ENCODE measurements at places on chromosomes 5 and 9.

DNA sequence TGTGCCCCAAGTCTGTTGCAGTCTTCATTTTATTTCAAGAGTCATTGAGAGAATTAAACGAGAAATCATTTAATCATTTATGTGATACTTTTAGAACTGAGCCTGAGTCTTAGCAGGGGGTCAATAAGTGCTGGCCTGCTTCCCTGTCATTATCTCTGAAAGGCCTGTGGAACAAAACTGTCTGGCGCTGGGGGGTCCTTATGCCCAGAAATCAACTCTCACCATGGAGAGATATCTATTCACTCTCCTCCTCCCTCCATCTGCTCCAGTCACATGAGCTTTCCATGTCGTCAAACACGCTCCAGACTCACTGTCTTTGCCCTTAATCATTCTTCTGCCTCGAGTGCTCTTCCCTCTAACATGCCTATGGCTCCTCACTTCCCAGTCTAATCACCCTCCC lies 136.8 kb downstream of the ESM1 start:
- DNase-seq = no peak

GRCh38 chr9:34647651-34648050 lies 1.2 kb downstream of the GALT start:
- DNase-seq = no peak

DNA sequence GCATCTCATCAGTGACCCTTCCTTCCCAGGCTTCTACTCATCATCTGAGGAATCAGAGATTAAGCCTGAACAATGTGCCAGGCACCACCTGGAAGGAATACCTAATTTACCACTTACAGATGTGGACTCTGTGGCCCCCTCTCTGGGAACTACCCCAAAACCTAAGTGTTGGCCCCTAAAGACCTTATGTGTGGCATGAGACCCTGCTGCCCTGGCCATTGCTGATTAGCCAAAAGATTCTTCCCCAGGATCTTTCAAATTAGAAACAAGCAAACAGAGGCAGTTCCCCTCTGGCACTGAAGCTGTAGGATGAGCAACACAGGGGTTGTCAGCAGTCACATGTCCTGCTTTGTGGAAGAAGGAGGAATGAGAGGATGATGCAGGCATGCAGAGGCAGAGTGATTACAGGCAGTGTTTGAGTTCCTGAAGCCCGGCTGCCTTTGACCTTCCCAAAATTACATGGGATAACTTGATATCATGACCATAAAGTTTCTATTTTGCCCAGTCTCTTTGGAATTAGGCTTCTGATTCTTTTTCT lies 10.6 kb downstream of the SPINK4 start:
- DNase-seq = peak; percentile 55

GRCh38 chr5:136722581-136722980 lies 357.2 kb upstream of the TRPC7 start:
- DNase-seq = no peak

DNA sequence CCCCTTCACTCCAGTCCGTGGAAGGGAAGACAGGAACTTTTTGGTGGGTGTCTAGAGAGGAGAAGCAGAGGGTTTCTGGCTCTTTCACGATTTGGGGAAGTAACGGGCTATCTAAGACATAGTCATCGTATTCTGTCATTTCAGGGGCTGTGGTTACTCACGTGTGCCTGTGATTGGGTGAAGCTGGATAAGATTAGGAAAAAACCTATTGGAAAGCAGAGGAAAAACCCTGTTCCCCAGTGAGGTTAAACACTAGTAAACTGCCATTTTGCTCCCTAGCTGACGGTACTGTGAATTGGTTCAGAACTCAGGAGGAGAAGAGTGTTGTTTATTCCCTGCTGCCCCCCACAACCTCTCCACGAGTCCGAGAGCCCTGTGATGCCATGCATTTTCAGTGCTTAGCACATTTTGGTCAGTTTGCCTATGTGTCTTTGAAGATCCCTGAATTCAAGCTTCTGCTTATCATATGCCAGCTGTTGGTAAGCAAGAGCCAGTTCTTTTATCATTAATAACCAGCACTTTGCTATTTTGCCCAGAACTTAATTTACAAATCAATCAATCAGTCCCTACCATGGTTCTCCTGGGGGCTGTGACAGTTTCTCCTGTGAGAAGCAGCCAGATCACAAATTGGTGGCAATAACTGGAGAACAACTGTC lies 45.1 kb upstream of the ROR2 start:
- DNase-seq = no peak

DNA sequence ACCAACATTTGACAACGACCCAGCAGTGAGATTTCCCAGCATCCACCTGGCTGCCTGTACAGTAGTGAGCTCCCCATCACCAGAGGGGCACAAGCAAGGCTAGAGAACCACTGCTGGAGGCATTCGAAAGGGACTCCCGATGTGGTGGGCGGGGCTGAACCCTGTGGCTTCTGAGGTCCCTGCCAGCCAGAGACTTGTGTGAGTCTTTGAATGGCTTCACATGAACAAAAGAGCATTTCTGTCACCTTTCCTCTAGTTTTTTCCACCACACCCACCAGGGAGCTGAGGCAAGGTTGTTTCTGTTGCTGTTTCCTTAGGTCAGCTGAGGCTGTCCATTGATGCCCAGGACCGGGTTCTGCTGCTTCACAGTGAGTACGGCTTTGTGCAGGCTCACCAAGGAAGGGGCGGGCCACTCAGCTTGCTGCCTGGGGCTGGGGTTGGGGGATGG lies 15.7 kb downstream of the RGS3 start:
- DNase-seq = no peak

DNA sequence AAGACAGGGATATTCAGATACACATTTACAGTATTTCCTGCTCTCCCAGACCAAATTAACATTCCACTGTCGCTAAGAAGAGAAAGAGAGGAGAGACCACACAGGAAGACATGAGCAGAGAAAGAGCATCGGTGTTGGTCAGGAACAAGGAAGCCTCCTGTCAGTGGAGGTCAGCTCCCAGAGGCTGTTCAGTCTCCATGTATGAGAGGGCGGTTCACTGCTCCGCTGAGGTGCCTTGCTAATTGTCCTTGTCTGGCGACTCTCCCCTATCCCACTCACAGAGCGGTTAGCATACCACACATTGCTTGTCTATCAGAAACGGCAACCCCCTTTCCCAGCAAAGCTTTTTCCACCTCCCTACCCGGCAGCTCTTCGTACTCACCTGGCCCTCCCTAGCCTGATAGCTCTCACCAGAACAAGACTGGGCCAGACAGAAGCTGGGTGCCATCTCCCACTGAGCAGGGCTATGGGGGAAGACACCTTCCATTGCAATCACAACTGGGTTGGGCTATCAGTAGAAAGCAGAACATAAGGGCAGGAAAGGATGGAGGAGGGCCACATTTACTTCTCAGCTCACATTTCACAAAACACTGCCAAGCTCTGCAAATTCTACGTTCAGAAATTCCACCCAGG lies 58.6 kb upstream of the LMNB1 start:
- no peak for DNase-seq

DNA sequence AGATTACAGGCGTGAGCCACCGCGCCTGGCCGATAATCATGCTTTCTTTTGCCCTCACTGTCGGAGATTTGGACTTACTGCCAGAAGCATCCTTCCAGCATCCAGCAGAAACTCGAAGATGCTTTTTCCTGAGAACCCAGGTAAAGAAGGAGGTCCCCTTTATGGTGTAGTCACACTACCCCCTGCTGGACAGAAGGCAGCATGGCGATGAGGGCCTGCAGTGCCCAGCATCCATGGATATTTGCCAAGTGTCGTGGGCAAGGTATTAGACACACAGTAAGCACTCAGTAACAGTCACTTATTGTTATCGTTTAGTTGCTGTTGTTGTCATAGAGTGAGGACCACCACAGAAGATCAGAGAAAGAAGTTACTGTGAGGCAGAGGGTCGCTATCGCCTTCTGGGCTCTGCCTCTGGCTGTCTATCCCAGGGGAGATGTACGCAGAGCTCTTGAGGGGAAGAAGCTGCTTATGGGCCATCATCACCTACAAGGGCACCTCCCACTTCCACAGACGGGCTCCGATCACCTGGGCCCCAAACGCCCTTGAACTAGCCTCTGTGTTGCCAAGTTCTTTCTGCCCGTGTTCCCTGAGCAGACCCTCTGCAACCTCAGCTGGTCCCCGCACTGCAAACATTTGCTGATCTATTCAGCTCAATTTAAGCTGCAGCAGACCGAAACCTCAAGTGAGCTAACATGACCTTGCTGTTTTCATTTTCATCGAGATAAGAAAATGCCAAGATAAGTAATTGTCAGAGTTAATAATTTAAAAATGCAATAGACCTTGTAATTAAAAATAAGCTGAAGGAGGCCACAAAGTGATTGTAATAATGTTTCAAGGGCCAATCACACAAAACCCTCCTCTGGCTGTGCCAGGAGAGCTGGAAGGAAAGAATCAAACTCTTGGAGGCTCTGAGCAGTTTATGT lies 23.9 kb downstream of the C5orf15 start:
- DNase-seq = peak; percentile 33

DNA sequence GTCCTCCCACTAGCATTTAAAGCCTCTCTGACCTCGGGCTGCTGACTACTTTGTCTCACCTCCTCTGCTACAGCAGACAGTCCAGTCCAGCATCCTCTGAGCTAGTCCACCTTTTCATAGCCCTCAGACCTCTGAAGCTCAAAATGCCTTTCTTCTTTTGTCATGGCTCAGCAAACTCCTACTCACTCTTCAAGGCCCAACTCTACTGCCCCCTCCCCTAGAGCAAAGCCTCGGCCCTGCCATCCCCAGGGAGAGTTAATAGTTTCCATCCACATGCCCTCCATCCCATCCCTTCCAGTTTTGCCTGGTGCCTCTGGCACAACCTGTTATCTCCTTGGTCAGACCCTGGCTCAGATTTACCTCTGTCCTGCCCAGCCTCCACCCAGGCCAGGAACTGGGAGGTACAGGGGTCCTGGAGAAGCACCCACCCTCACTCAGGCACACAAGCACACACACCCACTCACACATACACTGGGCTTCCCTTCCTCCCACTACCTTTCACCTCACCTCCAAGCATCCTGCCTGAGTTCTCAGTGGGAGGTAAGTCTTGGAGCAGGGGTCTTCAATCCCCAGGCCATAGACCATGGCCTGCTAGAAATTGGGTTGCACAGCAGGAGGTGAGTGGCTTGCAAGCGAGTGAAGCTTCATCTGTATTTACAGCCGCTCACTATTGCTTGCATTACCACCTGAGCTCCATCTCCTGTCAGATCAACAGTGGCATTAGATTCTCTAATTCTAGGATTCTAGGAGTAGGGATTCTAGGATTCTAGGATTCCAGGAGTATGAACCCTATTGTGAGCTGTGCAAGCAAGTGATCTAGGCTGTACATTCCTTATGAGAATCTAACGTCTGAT lies 18.1 kb downstream of the PDLIM4 start:
- no peak for DNase-seq

GRCh38 chr9:122456123-122456522 lies 21.6 kb downstream of the OR1J1 start:
- no peak for DNase-seq

GRCh38 chr5:63553073-63553472 lies 409.2 kb downstream of the HTR1A start:
- no peak for DNase-seq

GRCh38 chr5:89081360-89081759 lies 198.4 kb upstream of the MEF2C start:
- no peak for DNase-seq

DNA sequence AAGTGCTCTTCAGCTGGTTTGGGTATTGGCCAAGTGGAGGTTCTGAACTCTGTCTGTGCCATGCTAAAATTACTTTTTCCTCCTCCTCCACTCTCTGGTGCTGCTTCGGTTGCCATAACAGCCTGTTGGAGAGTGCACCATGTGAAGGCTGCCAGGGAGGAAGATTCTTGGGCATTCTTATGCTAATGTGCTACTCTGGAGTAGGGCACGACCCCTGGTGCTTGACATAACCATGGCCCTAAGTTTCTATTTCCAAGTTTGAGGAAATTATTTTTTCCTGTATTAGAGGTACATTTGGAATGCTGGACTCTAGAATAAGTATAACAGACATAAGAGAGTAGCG lies 111.6 kb downstream of the ARHGAP26 start:
- peak; percentile 6 for DNase-seq

DNA sequence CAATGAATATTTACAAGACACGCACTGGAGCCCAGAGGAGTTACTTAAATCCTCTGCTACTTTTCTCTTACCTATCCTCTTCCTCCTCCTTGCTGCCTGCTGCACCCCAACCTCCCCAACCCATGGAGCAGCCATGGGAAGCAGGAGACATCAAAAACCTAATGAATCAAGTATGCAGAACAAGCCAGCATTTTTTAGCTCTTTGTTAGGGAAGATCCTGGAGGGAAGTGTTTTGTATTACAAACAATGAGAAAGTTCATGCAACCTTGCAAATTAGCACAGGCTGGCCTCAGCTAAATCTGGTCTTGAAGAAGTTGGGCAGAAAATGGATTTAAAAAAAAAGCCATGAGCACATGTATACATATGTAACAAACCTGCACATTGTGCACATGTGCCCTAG lies 498.8 kb downstream of the KIF4B start:
- no peak for DNase-seq

- DNase-seq = peak; percentile 66
Observed at GRCh38 chr5:10329820-10330481, 22.2 kb upstream of the CMBL start.

DNA sequence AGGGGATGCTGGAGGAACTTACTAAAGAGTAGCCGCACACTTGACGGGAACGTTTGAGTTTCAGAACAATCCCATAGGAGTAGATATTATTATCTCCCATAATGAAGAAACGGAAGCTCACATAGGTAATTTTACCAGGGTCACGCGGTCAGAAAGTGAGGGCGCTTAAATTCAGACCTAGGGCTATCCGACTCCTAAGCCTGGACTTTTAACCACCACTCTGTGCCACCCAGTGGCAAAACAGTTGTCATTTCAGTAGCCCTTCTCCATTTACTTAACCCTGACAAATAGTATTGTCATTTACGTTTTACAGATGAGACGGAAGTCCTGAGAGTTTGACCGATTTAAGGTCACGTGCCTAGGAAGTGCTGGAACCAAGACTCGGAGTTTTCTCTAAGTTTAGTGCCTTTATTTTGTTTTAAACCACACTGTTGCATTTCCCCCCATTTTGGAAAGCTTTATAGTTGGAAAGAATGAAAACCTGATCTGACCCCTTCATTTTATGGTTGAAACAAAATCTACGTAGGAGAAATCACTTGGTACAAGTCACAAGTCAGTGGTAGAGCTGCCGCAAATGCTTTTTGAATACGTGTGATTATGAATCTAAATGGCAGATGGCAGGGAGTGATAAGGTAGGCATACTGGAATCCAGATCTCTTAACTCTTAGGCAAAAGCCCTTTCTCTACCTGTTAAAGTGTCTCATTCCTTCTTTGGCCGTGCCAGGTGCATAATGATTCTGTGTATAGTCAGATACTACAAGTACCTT lies 650 bp downstream of the MRRF start:
- peak; percentile 56 for DNase-seq

DNA sequence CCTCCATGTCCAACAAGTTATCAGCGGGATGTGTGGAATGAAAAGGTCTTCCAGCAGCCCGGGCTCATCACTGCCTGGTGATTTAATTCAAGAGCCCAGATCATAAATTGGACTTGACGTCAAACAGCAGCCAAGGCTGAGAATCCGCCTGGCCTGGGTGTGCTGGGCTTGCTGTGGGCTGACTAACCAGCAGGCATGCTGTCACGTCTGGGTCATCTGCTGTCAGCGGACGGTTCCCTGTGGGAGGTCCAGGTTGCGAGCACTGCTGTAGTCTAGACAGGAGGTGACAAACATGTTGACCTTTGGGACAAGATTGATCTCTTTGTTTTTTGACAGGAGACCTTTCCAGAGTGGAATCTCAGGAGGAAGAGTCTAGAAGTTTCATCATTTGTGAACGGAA lies 289.7 kb downstream of the OSTF1 start:
- DNase-seq = no peak

All from LHCN-M2 (cell line).